ENCODE measurements at places on chromosomes 16 and 17.

GRCh38 chr17:19010729-19011505 is 6.4 kb upstream of the FAM83G start:
- no peak for DNase-seq

- DNase-seq = no peak
Measured at GRCh38 chr16:31700200-31700529, 172.5 kb downstream of the AHSP start.

- DNase-seq = no peak
Measured at GRCh38 chr17:7403727-7403976, 245 bp downstream of the TMEM256 start.

GRCh38 chr17:42889809-42890208 is 10.8 kb upstream of the G6PC1 start:
- DNase-seq = no peak

DNA sequence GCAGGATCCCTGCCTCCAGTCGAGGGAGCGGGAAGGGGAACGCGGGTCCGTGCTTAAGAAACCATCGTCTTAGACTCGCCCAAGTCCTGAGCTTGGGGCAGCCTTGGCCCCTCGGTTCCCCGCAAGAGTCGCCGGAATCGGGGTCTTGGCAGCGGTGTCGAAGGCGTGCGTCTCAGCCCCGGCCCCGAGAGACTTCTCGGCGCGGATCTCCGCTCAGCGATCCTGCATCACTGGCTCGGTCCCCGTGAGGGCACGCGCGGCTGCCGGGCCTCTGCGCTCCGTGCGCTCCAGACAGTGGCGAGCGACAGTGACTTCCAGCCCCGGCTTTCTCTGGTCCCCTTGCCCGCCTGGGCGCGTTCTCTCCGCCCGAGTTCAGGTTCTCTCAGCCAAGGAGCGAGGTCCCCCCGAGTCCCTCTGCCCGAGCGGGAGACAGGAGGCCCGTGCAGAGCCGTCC is 380 bp downstream of the HS3ST3A1 start:
- DNase-seq = no peak

GRCh38 chr17:3845291-3845620 is 790 bp downstream of the NCBP3 start:
- no peak for DNase-seq

DNA sequence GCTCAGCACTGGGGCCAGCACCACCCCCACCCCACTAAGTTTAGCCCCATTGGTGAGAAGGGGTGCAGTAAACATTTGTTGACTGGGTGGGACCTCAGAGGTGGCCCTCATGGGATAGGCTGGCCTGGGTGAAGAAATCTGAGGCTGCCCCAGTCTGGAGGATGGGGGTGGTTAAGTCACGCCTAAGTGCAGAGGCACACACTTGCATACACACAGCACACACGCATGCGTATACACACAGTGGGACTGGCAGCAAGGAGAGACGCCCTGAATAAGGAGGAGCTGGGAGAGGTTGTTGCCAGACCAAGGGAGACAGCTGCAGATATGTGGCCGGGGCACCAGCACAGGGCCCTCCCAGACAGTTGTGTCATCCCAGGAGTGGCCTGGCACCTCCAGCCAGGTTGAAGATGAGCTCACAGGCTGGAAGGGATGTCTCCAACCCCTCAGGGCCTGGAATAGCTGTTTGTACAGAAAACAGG is 3.0 kb upstream of the BCAR1 start:
- no peak for DNase-seq

DNA sequence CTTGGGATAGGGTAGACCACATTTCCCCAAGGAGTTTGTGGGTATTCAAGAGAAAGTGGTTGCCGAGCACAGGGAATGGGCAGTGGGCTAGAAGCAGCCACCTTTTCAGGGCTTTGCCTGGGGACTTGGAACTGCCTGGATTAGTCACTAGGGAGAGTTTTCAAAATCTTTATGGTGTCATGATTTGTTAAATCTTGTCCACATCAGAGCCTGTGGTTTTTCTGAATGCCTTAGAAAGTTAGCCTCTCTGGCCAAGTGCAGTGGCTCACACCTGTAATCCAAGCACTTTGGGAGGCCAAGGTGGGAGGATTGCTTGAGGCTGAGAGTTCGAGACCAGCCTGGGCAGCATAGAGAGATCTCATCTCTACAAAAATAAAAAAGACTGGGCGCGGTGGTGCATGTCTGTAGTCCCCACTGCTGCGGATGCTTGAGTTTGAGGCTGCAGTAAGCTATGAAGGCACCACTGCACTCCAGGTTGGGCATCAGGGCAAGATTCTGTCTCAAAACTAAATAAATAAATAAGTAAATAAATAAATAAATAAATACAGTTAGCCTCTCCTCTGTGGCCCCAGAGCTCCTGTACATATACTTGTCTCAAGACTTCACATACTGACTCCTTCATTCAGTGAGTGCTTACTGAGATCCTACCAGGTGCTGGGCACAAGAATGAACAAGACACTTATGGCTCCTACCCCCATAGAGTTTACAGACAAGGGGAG is 76.3 kb upstream of the HNF1B start:
- no peak for DNase-seq

- no peak for DNase-seq
Measured at GRCh38 chr16:860891-861290, 60.4 kb upstream of the GNG13 start.

- no peak for DNase-seq
Measured at GRCh38 chr16:25812215-25812614, 120.5 kb downstream of the HS3ST4 start.

DNA sequence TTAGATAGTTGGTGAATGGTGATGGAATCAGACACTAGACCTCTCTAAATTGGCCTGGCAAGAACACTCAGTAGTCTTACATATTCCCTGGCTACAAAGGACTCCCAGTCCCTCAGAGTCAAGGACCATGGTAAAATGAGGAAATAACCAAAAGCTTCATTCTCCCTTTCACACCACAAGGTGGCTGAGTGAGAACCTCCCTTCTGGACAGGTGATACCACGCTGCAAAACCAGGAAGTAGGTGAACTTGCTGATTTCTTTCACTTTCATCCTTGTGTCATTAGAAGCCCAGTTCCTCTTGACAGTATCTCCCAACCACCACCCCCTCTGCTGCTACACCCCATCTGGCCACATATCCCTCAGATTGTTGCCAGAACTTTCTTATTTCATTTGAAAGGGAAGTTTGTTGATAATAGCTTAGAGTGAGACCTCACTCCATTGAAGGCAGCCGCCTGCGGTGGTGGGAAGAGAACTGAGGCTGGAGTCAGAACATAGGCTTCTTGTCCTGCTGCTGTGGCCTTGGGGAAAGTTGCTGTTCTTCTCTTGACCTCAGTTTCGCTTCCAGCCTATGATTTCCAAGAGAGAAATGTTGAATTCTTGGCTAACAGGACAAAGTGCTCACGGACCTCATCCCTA is 290.6 kb upstream of the CCL2 start:
- no peak for DNase-seq

DNA sequence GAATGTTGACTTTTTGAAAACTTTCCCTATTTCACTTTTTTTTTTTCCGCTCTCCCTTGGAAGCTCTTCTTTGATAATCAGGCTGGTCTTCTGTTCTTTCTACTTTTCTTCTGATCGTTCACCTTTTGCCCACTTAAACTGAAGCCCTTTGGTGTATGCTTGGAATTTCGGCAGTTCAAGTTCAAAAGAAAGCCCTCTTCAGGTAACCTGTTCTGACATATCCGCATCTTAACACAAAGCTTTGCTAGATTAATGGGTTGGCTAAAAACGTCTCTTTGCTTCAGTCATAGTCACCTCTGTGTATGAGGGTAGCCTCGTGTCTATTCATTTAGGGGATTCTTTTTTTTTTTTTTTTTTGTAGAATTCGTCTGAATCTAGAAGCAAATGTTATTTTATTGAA is 1115.8 kb upstream of the RBFOX1 start:
- DNase-seq = no peak

- no peak for DNase-seq
Measured at GRCh38 chr16:57382535-57383275, 10.4 kb downstream of the CX3CL1 start.

- no peak for DNase-seq
Measured at GRCh38 chr17:70564006-70564620, 394.8 kb downstream of the KCNJ2 start.

All from tibial nerve (tissue), 4 donors.